ENCODE measurements at places on chromosomes 1 and 21. TPM values are rescaled to one million over a fixed set of nuclear protein-coding genes. Genes with fewer than 3 reads are reported as not detected.

DNA sequence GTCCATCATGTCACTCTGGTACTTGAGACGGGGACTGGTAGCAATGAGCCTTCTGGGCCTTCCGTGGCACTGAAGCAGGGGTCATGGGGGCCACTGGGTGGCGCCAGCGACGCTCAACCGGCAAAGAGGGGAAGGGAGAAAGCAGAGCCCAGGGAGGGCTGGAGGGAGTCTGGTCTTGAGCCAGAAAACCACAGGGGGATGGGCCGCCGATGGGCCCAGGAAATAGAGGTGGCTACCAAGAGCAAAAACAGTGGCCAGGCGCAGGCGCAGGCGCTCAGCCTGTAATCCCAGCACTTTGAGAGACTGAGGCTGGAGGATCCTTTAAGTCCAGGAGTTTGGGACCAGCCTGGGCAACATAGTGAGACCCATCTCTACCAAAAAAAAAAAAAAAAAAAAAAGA lies 21.8 kb downstream of the EXOC8 start:
- H3K4me1 ChIP-seq = no peaks in the 10 kb centered on the region
- no peaks in the 10 kb centered on the region for H3K36me3 ChIP-seq
- no peak overlapping the region for H3K4me3 ChIP-seq
- H3K27ac ChIP-seq = no peak overlapping the region

Gene DCST1
- not detected for total RNA-seq

DNA sequence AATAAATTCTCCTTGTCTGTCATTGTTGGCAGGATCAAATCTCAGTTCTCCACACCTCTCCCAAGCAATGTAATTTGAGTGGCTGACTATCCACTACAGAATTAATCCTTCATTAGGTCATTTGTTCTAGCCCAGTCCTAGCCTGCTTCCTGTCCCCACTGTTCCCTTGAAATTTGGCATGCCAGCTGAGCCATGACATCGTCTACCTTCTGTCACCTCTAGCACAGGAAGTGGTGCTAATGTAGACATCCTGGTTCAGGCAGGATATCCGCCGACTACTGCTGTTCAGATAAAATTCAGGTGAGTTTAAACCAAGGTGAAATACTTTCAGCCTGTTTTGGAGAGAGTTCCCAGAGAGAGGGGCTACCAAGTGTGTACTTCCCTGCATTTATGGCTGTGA lies 5.9 kb downstream of the CHRM3 start:
- H3K27ac ChIP-seq = no peak overlapping the region
- peaks cover 14% of the 10 kb centered on the region for H3K4me1 ChIP-seq
- DNase-seq = peak; percentile 28
- no peaks in the 10 kb centered on the region for H3K36me3 ChIP-seq
- no peak overlapping the region for H3K4me3 ChIP-seq
- H3K27me3 ChIP-seq = no peaks in the 10 kb centered on the region

- no peaks in the 10 kb centered on the region for H3K4me1 ChIP-seq
- no peaks in the 10 kb centered on the region for H3K27me3 ChIP-seq
- no peaks in the 10 kb centered on the region for H3K36me3 ChIP-seq
- no peak overlapping the region for H3K27ac ChIP-seq
- no peak for DNase-seq
- no peak overlapping the region for H3K4me3 ChIP-seq
Observed at GRCh38 chr1:62084310-62084890, 110.2 kb upstream of the L1TD1 start.

- no peaks in the 10 kb centered on the region for H3K27me3 ChIP-seq
- no peak overlapping the region for H3K4me3 ChIP-seq
- H3K36me3 ChIP-seq = no peaks in the 10 kb centered on the region
- H3K4me1 ChIP-seq = no peaks in the 10 kb centered on the region
Observed at GRCh38 chr21:42254651-42255601, 36.0 kb downstream of the ABCG1 start.

- no peaks in the 10 kb centered on the region for H3K36me3 ChIP-seq
- no peaks in the 10 kb centered on the region for H3K27me3 ChIP-seq
- H3K27ac ChIP-seq = no peak overlapping the region
Observed at GRCh38 chr1:51489472-51489871, 29.6 kb downstream of the EPS15 start.

Gene ATP6V1G3
- total RNA-seq = not detected

GRCh38 chr1:86991549-86992186 lies 77.2 kb downstream of the HS2ST1 start:
- H3K4me1 ChIP-seq = no peaks in the 10 kb centered on the region
- H3K27ac ChIP-seq = no peak overlapping the region
- no peak for DNase-seq
- no peaks in the 10 kb centered on the region for H3K27me3 ChIP-seq
- H3K36me3 ChIP-seq = no peaks in the 10 kb centered on the region

DNA sequence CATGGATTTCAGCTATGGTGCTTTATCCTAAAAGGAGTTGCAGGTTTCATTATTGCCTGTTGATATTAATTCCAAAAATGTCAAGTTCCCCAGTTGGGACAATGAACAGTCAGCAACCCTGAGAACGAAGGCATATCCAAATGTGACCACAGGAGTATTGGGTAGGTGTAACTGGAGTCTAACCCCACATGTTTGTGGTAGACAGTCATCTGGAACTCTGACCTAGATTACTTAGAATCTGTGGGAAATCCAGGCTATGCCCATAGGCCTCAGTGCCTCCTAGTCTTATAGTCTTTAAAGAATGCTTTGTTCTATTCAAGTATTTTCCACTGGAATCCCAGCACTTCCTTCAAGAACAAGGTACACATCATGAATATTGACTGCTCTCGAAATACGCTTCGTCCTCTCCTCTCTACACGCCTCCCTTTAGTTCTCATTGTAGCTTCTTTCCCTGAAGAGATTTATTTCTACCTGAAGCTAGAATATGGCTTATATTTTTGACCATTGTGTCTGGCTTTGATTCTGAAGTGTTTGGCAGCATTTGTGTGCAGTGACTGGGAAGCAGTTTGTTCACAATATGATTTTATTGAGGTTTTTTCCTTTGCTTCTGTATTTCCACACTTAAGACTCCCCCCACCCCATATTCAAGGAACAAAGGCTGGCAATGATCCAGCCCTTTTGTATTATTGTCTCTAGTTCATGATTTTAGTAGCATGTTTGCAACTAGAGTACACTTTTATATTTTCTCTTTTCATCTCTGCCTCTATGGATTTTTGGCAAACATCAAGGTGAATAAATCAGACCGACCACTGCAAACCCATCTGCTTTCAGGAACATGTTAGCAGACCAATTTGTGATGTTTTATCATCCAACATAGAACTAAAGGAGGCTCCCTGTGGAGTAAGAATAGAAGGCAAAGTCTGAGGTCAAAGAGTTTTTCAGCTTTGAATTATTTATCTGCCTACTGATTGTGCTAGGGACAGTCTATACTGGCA lies 178.6 kb downstream of the GPR52 start:
- H3K27ac ChIP-seq = no peak overlapping the region
- H3K27me3 ChIP-seq = no peaks in the 10 kb centered on the region
- no peak for DNase-seq
- no peaks in the 10 kb centered on the region for H3K4me1 ChIP-seq
- no peak overlapping the region for H3K4me3 ChIP-seq

GRCh38 chr1:44401256-44402228 lies 3.5 kb upstream of the RNF220 start:
- H3K27ac ChIP-seq = no peak overlapping the region
- no peak overlapping the region for H3K4me3 ChIP-seq
- no peaks in the 10 kb centered on the region for H3K36me3 ChIP-seq

DNA sequence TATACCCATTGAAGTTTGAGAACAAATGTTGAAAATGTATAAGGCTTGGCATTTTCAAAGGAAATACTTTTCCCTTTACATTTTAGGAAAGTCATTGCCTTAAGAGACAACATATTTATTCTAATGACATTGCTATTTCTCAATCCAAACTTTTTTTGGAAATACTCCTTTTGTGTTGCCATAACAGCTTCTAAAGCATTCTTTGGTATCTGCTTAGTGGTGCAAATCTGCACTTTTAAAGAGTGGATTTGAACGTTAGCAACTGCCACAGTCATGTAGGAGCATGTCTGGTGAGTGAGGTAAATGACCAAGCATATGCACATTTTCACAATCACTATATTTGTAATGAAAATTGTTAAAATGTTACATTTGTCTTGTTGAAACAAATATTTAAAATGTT lies 124.4 kb upstream of the GORAB start:
- H3K27me3 ChIP-seq = no peaks in the 10 kb centered on the region
- H3K4me3 ChIP-seq = no peak overlapping the region
- DNase-seq = no peak
- H3K27ac ChIP-seq = no peak overlapping the region
- H3K36me3 ChIP-seq = no peaks in the 10 kb centered on the region
- no peaks in the 10 kb centered on the region for H3K4me1 ChIP-seq

DNA sequence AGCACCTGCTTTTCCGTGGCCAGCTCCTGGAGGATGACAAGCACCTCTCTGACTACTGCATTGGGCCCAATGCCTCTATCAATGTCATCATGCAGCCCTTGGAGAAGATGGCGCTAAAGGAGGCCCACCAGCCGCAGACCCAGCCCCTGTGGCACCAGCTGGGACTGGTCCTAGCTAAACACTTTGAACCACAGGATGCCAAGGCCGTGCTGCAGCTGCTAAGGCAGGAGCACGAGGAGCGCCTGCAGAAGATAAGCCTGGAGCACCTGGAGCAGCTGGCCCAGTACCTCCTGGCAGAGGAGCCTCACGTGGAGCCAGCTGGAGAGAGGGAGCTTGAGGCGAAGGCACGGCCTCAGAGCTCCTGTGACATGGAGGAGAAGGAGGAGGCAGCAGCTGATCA lies 413 bp downstream of the UBL4B start:
- no peaks in the 10 kb centered on the region for H3K4me1 ChIP-seq
- no peaks in the 10 kb centered on the region for H3K27me3 ChIP-seq
- H3K36me3 ChIP-seq = no peaks in the 10 kb centered on the region
- H3K27ac ChIP-seq = no peak overlapping the region

Gene GJA9
- total RNA-seq = not detected

- no peak within 1 kb of the TSS for H3K27ac ChIP-seq
- H3K4me3 ChIP-seq = no peak within 1 kb of the TSS
- H3K36me3 ChIP-seq = no peaks in the 10 kb centered on the region
Observed at GRCh38 chr21:44681861-44682579, at the start of gene KRTAP12-1. Gene KRTAP12-1, minus strand, starts transcription at chr21:44682163. Its CDS starts 40 bp downstream, at chr21:44682123.

- H3K4me3 ChIP-seq = no peak overlapping the region
- no peaks in the 10 kb centered on the region for H3K36me3 ChIP-seq
- H3K27ac ChIP-seq = no peak overlapping the region
- no peaks in the 10 kb centered on the region for H3K27me3 ChIP-seq
- DNase-seq = no peak
Observed at GRCh38 chr1:35958558-35958957, 27.7 kb downstream of the AGO3 start.

- no peaks in the 10 kb centered on the region for H3K27me3 ChIP-seq
- H3K4me1 ChIP-seq = no peaks in the 10 kb centered on the region
- no peak overlapping the region for H3K27ac ChIP-seq
- no peak overlapping the region for H3K4me3 ChIP-seq
- H3K36me3 ChIP-seq = no peaks in the 10 kb centered on the region
Observed at GRCh38 chr1:3035563-3036446, 14.5 kb downstream of the ACTRT2 start.

Gene CCDC27
- total RNA-seq = not detected

DNA sequence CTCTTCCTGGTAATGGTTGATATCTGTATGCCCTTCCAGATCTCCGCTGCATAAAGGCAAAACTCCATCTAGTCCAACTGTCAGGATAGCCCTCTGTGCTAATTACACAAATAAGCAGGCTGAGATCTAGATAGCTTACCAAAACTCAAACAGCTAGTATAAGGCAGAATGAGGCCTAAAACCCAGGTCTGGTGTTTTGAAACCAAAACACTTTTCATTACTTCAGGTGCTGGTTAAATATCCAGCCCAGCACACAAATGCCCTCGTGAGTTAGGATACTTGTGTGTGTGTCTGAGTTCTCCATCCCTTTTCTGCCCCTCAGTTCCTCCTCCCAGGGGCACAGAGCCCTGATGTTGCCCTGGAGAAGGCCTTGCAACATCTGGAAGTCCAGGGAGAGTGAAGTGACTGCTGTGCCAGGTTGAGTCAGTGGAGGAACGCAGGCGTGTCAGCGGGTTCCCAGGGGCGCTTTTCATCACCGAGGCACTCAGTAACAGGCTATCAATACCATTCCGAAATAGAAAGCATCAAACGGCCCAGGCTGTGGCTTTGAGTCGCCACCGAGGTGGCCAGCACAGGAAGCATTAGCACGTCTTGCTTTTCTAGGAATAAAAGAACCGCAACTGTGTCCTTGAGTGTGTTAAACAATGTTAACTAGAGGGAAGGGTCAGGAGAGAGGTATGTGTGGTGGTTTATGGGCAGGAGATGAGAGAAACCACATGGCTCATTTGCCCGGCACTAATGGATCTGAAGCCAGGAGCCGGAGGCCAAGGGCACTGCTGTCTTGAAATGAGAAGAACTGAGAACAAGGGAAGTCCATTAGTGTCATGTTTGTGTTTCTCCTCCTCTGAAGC lies 90.7 kb upstream of the WLS start:
- H3K4me1 ChIP-seq = no peaks in the 10 kb centered on the region
- no peak overlapping the region for H3K4me3 ChIP-seq
- H3K27me3 ChIP-seq = no peaks in the 10 kb centered on the region
- H3K36me3 ChIP-seq = no peaks in the 10 kb centered on the region
- DNase-seq = no peak
- no peak overlapping the region for H3K27ac ChIP-seq

DNA sequence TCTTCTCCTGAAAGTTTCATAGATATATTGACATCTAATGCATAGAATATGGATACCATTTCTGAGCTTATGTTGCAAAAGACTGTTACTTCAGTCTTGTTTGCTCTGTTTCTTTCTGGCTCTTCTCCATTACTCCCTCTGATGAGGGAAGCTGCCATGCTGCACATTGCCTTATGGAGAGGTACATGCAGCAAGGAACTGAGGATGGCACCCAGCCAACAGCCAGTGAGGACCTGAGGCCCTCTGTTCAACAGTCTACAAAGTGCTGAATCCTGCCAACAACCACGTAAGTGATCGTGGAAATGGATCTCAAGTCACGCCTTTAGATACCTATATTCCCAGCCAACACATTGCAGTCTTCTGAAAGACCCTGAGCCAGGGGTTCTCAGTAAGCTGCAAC lies 66.6 kb upstream of the ADAMTS5 start:
- H3K36me3 ChIP-seq = no peaks in the 10 kb centered on the region
- H3K27ac ChIP-seq = no peak overlapping the region
- H3K4me3 ChIP-seq = no peak overlapping the region
- peak; percentile 30 for DNase-seq
- no peaks in the 10 kb centered on the region for H3K4me1 ChIP-seq
